ENCODE measurements at places on chromosomes 6 and 20.

- no peak for DNase-seq
Measured at GRCh38 chr20:62523473-62524203, 47.8 kb upstream of the GATA5 start.

GRCh38 chr6:168541307-168541706, 100.3 kb downstream of the SMOC2 start:
- DNase-seq: no peak

DNA sequence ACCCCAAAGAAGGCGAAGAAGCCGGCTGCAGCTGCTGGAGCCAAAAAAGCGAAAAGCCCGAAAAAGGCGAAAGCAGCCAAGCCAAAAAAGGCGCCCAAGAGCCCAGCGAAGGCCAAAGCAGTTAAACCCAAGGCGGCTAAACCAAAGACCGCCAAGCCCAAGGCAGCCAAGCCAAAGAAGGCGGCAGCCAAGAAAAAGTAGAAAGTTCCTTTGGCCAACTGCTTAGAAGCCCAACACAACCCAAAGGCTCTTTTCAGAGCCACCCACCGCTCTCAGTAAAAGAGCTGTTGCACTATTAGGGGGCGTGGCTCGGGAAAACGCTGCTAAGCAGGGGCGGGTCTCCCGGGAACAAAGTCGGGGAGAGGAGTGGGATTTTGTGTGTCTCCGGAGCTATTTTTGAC, 69.6 kb downstream of the HFE start:
- peak; percentile 62 for DNase-seq

DNA sequence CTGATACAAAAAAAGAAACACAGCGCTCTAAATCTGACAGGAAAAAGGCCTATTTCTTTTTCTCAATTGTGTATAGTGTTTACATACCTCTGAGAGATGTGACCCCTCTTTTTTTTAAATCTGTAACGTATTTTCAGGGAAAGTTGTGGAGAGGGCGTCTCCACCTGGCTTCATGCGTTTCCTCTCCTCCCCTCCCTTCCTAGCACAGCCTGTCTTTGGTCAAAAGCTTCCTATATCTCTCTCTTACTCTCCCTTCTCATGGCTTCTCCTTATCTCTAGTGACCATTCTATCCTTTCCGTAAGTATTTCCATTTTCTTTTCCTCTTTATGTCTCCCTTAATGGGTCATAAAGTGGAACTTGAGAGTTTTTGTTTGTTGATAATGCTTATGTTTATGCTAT, 458.9 kb downstream of the HACE1 start:
- no peak for DNase-seq

GRCh38 chr6:97040355-97040860, 115.9 kb downstream of the KLHL32 start:
- no peak for DNase-seq

DNA sequence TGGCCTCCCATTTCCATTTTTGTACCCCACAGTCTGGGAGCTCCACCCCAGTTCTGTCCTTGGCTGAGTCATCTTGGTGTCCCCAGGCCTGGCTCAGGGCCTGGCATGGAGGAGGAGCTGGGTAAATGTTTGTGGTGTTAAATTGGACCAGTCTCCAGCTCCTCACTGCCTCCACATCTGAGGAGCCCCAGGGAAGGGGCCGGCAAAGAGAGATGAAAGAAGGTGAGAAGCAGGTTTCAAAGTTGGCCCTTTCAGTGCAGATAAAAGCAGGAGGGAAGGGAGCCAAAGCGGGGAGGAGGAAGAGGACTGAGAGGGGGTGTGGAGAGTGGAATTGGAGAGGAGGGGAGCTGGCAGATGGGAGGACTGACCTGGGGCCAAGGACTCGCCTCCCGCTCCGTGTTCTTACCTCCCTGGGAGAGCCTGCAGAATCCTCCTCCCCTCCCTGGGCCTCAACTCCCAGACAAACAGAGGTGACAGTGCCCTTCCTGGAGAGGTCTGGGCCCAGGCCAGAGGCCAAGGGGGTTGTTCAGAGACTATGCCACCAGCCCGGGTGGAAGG, 89.0 kb downstream of the CD40 start:
- no peak for DNase-seq

DNA sequence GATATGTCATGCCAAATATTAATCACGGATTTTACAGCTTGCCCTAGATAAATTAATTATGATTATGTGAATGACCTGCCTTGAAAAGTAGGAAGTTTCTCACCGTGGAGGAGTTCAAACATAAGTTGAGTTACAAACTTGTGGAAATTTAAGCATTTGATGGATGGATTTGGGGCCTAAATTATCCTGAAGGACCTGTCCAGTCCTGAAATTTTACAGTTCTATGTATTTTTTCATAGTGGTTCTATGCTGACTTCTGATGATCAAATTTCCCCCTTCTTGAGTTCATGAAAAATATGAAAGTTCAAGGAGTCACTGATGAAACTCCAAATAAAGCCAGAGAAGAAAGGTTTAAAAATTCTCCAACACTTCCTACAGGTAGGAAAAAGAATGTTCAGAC, 178.6 kb downstream of the SLC35F1 start:
- DNase-seq: no peak

DNA sequence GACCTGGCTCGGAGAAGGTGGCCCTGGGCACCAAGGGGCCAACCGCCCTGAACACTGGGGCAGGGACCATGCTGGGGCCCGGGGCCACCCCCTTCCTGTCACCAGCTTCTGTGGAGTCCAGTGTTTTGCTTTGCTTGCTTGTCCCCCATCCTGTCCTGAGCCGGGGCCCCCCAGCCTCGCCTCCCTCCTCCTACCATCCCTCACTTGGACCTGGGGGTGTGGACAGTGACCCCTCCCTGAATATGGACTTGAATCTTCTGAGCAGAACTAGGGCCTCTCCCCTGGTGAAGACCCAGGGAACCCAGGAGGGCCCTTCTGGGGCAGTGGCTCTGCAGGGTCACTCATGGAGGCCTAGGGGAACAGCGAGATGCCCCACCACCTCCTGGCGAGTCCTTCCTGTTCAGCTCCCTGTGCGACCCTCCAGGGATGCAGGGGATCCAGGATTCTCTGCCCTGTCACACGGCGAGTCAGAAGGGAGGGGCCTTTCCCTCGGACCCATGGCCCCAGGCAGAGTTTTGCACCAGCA, 41.6 kb downstream of the VSTM2L start:
- DNase-seq: no peak

GRCh38 chr6:117483004-117483644, 650 bp downstream of the DCBLD1 start:
- DNase-seq: peak; percentile 24

GRCh38 chr6:10794239-10794638, 44.1 kb downstream of the MAK start:
- no peak for DNase-seq
